Ovary (tissue), 10 donors: ENCODE measurements at places on chromosomes 11 and 22. TPM values are rescaled to one million over a fixed set of nuclear protein-coding genes. Genes with fewer than 3 reads are reported as not detected.

Gene MMP1
- total RNA-seq: not detected

Gene PAMR1
- total RNA-seq: 0.42 TPM

Gene PHETA2
- total RNA-seq: 8.0 TPM

Gene KBTBD3
- total RNA-seq: 5.1 TPM

Gene C1QTNF4
- 14.8 TPM for total RNA-seq

Gene TMEM86A
- total RNA-seq: 15.5 TPM

Gene GAL
- total RNA-seq: not detected

Gene PTGDR2
- not detected for total RNA-seq

Gene MYRF
- 11.3 TPM for total RNA-seq

Gene CASP1
- 11.0 TPM for total RNA-seq

Gene OR51B5
- total RNA-seq: 0.74 TPM

Gene YDJC
- total RNA-seq: 17.2 TPM

Gene HTR3B
- total RNA-seq: not detected

Gene KIRREL3
- total RNA-seq: 0.35 TPM

Gene KRTAP5-10
- not detected for total RNA-seq

Gene CALCB
- total RNA-seq: not detected

Gene MS4A12
- total RNA-seq: not detected

Gene OR51E2
- 0.18 TPM for total RNA-seq

Gene CCDC87
- 0.60 TPM for total RNA-seq

Gene SLC35E4
- total RNA-seq: 6.7 TPM

Gene CARNS1
- total RNA-seq: 0.66 TPM

Gene LIMK2
- 61.7 TPM for total RNA-seq

Gene SLC1A2
- total RNA-seq: 0.80 TPM

Gene PANX2
- 3.3 TPM for total RNA-seq

Gene MS4A6A
- 18.4 TPM for total RNA-seq

Gene CDC42EP1
- 89.7 TPM for total RNA-seq

Gene NNMT
- total RNA-seq: 34.1 TPM

Gene OR51I1
- total RNA-seq: 0.25 TPM

Gene SUSD2
- 2.8 TPM for total RNA-seq

Gene NAALADL1
- total RNA-seq: 17.6 TPM

Gene BATF2
- total RNA-seq: 3.1 TPM

Gene C11orf42
- total RNA-seq: not detected

Gene PLA2G3
- total RNA-seq: not detected

Gene PAX6
- total RNA-seq: not detected

Gene TIMP3
- total RNA-seq: 159 TPM

Gene FAM181B
- 1.7 TPM for total RNA-seq

Gene ISX
- 0.12 TPM for total RNA-seq

Gene FGF19
- not detected for total RNA-seq
